ENCODE measurements at places on chromosomes 3 and 15.

- no peak for DNase-seq
Observed at GRCh38 chr3:125179143-125179883, 33.2 kb downstream of the SLC12A8 start.

DNA sequence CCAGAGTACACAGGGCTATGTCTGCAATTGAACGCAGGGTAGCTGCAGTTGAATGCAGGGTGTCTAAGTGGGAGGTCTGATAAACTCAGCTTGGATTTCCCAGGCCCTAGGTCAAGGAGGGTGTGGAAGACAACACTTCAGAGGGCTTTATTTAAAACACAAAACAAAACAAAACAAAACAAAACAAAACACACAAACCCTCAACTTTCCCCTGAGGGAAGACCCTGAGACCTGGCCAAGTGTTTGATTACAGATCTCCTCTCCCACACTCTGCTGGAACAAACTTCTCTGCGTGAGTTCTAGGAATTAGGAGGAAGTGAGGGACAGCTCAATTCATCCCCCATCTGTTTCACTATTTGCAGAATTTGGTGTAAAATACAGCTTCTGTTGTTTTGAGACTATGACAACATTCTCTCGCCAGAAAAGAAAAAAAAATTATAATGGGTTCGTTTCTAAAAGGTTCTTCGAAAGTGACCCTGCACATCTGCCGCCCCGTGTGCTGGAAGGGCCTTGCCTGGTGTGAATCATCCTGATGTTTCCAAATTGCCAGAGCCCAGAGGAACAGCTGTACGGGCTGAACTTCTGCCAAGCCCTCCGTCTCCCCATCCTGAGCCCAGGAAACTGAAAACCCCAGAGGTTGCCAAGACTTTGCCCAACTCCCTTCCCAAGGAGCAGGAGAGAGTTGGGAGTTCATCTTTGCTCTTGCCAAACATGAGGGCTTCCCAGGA, 73.3 kb upstream of the RAD18 start:
- no peak for DNase-seq

DNA sequence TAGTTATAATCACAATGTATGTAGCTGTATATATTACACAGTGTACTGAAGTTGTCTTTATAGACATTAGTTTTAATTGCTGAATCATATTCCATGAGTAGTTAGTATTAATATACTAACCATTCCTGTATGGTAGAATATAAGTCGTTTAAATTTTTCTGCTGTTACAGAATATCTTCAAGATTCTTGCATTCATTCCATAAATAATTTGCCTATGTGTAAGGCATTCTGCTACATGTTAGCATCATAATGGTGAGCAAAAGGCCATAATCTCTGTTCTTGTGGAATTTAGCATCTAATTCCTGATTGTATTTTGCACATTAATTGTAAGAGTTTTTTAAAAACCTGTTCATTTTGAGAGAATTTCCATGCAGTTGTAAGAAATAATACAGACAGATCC, 14.1 kb downstream of the GYG1 start:
- no peak for DNase-seq

DNA sequence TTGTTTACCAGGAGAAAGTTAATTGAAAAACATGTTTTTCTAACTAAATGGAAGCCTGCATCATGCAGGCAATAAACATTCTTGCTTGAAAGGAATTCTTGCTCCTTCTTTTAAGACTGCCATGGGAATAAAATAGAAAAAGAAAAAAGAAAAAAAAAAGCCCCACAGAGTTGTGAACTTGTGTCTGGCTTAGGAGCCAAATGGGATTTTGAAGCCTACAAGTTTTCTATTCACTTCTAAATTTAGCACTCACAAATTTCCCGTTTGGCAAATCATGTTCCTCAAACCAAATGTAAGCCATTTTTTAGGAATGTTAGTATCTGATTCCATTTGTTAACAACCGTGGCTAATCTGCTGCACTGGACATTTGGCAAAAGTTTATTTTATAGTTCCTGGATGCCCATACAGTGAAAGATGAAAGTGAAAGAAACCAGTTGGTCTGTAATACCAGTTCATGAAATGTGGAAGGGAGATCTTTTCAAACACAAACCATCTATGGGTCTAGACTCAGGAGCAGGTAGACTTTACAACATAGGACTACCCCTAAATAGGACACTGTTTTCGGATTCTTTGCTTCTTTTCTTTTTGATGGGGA, 133.8 kb upstream of the GMNC start:
- DNase-seq, result no peak

DNA sequence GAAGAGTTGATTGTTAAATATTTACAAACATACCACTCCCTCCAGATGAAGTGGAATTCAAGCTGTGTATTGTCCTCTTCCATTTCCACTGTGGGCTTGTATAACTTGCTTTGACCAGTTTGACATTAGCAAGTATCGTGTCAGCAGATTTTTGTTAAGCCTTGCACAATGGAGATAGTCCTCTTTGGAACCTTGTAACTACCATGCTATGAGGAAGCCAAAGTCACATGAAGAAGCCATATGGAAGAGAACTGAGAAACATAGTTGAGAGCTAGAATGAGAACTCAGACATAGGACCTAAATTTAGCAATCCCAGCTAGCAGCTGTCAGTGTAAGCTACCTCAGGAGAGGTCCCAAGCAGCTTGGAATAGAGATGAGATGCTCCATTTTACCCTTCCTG, 889.2 kb downstream of the PDCD6IP start:
- DNase-seq, result no peak

- no peak for DNase-seq
Observed at GRCh38 chr3:71600646-71601288, 17.2 kb upstream of the FOXP1 start.

GRCh38 chr3:189557824-189558223, 73.4 kb upstream of the TP63 start:
- no peak for DNase-seq

DNA sequence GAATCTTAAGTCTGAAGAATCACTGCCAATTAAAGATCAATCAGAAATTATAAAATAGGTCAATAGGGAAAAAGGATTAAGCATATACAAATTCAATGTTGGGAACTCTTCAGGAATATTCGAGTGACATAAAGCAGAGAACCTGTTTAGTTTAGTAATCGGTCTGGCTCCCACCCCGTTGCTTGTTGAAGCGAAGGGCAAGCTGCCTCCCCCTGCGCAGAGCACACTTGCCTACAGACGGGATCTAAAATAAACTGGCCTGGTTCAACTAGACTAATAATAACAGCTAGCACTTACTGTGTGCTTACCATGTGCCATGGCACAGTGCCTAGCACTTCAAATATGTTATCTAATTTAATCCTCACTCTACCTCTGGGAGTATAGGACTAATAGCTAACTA, 8.6 kb downstream of the SEMA6D start:
- no peak for DNase-seq

DNA sequence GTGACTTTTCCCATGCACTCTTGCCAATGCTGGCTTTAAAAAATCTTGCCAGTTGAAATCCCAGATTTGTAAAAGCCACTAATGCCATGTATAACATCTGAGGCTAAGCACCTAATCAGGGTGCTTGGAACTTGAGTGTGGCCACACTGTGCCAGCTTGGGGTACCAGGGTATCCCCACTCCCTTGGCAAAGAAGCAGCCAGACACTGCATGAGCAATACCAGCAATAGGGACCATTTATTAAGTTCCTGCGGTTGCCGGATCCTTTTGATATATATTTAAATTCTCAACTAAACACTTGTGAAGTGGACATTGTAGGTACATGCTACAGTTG, 2.2 kb upstream of the RHCG start:
- no peak for DNase-seq

DNA sequence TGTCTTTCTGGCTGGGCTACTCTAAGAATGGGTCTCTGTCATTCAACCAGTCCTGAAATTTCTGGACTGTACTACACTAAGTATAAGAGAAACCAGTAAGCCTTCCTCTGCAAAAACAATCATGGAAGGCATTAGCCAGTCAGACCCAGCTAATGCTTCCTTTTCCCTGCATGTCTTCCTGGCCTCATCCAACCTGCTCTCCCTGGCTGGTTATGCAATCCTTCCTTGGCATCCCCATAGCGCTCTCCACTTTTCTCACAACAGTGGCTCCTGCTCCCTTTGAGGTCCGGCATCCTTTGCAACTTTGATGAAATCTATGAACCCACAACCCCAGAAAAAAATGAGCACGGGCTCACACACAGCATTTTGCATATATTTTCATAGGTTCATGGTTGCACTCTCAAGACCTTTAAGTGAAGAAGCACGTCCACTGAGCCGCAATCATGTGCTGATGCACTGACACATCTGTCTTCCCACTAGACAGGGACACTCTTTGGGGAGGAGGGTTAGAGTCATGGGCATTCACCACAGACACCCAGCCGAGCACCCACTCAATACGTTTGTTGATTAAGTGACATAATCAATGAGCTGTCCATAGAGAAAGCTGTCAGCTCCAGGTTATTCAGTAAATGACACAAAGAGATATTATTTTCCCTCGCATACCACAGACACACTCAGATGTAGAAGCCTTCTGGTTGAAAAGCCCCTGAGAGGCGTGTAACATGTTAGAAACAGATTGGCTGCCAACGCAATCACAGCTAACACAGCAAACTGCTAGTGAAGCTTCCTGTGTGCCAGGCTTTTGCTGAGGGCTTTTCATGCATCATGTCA, 66.7 kb downstream of the PLD1 start:
- DNase-seq, result no peak

DNA sequence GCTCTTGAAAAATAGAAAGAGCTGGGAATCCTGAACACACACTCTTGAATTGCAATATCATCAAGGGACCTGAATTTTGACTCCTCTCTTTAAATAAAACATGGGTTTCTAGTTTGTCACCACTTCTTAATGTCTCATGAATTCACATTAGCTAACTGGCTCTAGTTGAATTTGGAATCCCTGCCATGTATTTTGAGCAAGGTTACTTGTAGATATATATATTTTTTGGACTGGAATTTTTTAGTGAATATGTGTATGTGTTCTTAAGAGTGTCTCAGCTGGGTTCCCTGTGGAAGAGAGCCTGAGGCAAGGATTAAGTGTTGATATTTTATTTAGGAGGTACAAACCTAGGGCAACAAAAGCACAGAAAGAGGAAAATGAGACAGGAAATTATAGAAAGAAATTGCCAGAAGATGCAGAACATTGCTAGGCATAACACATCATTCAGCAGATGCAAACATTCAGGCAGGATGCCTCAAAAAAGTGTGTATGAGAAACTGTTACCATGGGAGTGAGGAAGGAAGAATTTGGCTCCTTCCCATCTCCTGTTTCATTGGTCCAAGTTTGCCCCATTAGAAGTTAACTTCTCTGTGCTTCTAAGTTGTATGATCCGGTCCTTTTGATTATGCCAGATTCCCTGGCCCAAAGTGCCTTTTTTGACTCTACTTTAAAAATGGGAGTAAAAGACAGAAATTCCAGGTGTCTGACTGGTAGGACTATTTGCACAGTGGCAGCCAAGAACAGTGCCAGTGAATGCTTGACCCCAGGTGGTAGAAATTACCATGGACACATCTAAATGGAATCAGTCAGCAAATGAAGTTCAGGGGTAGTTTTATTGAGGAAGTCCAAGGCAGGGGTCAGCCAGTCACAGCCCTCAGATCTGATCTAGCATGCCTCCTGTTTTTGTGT, 253.7 kb upstream of the TGFBR2 start:
- DNase-seq, result no peak

DNA sequence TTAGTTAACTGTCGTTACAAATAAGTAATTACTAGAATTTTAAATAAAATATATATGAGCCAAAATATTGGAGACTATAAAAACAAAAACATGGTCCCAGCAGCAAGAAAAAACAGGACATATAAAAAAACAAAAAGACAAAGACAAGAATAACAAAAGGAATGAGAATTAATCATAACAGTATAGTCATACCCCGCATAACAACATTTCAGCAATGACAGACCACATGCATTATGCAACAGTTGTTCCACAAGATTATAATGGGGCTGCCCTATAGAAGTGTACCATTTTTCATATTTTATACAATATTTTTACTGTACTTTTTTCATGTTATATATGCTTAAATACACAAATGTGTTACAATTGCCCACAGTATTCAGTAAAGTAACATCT, 5.6 kb downstream of the HLTF start:
- no peak for DNase-seq

DNA sequence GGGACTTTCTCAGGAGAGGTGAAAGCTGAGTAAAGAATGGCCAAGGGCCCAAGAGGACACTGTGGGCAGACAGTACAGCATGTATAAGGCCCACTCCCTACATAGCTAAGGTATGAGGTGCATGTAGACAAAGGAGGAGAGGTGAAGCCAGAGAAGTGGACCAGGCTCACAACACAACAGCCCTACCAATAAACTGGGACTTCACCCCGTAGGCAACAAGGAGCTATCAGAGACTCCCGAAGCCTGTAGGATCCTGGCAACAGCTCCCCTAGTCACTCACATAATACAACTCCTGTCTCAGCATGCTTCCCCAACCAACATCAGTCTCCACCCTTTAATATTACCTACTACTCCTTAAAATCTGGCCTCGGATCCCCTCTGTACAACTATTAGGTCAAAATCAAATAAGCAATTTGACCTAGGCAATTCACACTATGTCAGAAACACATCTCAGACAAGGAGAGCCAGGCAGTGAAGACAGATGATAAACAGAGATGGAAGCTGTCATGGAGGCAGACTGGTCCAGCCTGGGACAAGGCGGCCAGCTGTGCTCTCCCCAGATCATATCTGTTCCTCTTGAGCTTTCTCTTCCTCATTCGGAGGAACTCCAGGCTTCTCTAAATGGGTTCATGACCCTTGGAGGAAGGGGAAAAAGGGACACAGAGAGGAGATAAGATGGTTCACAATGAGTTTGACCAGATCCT, 1.4 kb downstream of the XXYLT1 start:
- DNase-seq, result no peak

DNA sequence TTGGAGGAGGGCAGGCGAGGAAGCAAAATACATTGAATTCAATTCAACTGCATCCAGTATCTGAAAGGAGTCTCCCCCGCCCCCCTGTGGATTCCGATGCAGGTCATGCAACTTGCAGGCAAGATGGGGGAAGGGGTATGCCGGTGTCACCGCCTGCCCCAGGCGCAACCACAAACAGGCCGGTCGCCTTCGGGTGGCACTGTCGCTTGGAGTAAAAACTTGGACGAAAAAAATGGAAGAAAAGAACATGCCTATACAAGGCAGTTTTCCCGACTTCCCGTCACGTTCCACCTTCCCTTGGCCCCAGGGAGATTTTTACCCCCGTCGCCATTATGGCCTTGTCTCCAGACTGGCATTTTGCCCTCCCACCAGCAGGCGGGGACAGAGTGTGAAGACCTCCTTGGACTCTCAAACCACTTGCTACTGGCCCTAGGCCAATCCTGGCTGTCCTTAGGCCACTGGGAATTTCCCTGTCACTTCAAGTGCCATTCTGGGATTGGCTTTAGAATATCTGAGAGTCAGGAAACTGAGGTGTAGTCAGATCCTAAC, 1.6 kb upstream of the NTRK3 start:
- DNase-seq, result no peak

DNA sequence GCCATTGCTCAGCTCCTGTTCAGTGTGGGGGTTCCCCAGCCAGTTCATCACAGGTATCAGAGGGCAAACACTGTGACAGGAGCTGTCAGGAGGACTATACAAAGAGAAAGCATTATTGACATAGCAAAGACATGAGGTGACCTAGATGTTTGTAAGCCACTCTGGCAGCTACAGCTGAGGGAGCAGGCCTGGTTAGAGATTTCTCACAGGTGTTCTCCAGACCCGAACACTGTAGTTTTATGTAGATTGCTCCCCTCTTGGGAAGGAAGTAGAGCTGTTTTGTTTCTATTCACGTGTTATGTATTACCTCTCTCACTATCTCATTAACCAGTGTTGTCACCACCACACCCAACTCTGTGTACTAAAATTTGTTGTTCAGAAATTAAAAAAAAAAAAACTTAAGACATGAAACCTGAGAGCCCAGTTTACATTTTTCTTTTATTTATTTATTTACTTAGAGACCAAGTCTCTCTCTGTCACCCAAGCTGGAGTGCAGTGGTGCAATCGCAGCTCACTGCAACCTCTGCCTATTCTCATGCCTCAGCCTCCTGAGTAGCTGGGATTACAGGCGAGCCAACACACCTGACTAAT, 123.7 kb downstream of the RBPMS2 start:
- DNase-seq, result no peak
